CD4-positive, alpha-beta T cell (primary cell): ENCODE measurements at places on chromosomes 3 and 15.

- no peak for DNase-seq
Measured at GRCh38 chr3:168914662-168915061, 748.9 kb downstream of the MECOM start.

GRCh38 chr3:71636482-71636881 lies 53.0 kb upstream of the FOXP1 start:
- DNase-seq = no peak

GRCh38 chr15:91100814-91101607 lies 954 bp downstream of the SV2B start:
- no peak for DNase-seq

DNA sequence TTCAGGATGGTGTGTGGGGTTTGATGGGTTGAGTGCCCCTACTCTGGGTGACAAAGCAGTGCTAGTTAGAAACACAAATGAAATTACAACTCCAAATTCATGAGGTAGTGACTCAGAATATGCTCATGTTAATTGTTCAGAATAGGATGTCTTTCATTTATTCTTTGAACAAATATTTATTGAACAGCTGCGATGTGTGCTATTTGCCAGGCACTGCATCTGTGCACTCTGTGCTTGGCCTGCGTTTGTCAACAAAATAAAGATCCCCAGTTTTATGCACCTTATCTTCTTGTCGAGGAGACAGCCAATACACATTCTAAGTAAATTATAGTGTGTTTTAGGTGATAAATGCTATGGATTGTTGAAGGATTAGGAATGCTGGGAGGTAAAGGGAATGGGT lies 27.3 kb downstream of the MED12L start:
- no peak for DNase-seq

GRCh38 chr3:124763644-124764358 lies 33.5 kb downstream of the UMPS start:
- DNase-seq = no peak

- DNase-seq = no peak
Measured at GRCh38 chr3:19901337-19901736, 32.7 kb downstream of the EFHB start.

DNA sequence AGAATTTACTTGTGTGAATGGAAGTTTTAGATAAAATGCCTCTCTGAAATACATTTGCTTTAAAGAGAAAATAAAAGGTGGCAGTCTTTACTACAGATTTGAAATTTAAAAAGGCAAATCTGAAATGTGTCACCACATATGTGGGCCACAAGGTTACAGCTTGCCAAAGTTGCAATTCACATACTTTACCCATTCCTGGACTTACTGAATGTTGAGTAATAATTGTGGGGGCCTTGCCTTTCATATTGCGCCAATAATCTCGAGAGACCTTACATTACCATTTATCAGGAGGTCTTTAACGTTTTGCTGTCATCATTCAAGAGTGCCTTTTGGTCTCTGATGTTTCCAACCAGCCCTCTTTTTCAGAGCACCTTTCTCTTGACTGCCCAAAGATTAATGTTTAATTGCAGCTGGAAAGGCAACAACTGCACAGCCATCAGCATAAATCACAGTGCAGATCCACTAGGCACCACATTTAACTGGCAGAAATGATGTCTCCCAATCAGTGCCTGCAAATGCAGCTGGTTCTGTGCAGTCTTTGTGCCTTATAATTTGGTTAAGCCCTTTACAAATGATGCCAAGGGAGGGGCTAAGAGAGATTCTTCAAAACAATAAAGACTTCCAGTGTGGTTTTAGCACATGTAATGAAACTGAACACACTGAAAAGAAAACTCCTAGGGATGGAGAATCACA lies 206.8 kb downstream of the MAGI1 start:
- DNase-seq = no peak

DNA sequence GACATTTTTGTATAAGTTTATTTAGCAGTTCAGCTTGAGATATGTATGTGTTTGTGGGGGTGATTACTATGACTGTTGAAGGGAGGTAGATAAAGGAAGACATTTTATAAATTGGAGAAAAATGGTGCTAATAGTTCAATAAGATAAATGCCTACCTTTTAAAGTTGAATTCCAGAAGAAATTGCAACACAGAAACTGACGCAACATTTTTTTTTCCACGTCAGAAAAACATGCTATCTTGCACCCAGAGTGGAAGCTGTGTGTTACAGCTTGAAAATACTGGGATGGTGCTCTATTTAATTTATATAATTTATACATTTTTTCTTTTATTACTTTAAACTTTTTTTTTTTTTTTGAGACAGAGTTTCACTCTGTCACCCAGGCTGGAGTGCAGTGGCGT lies 171.7 kb downstream of the WNT5A start:
- DNase-seq = no peak

GRCh38 chr3:10485806-10486205 lies 19.6 kb downstream of the ATP2B2 start:
- DNase-seq = no peak

GRCh38 chr15:35271371-35272043 lies 186.4 kb upstream of the NANOGP8 start:
- no peak for DNase-seq

GRCh38 chr3:47612879-47613278 lies 34.2 kb upstream of the CSPG5 start:
- no peak for DNase-seq

GRCh38 chr3:64408770-64409169 lies 183.5 kb upstream of the PRICKLE2 start:
- no peak for DNase-seq

DNA sequence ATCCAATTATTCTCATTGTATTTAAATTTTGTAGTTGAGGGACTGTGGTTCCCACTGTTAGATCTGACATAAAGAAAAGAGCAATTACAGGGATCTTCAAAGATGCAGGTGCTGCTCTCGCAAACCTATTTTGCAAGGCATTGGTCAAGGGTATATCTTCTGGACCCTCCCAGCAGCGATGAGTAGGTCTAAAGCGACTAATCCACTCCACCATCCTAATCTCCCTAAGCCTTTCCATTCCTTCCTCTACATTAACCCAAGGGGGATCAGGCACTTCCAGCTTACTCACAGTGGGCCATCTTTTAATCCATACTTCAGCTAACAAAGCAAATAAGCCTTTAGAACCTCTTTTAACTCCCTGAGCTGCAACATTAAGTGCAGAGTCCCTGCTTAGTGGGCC lies 37.0 kb upstream of the CPOX start:
- DNase-seq = no peak

- no peak for DNase-seq
Measured at GRCh38 chr15:61044723-61045122, 184.4 kb downstream of the RORA start.

DNA sequence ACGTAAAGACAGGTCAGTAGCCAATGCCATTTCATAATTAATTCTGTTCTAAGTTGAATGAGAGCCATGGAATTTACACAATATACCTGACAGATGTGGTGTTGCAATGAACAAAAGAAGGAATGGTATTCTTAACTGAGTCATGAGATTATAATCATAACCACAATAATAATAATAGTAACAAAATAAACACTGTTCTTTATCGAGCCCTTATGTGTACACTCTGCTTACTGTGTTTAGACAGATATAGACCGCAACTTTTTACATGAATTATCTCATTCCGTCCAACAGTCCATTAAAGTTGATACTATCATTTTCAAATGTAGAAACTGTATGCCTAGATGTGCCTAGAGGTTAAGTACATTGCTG lies 28.2 kb upstream of the SCAANT1 start:
- DNase-seq = no peak

GRCh38 chr3:143786219-143787191 lies 61.8 kb downstream of the SLC9A9 start:
- DNase-seq = no peak

DNA sequence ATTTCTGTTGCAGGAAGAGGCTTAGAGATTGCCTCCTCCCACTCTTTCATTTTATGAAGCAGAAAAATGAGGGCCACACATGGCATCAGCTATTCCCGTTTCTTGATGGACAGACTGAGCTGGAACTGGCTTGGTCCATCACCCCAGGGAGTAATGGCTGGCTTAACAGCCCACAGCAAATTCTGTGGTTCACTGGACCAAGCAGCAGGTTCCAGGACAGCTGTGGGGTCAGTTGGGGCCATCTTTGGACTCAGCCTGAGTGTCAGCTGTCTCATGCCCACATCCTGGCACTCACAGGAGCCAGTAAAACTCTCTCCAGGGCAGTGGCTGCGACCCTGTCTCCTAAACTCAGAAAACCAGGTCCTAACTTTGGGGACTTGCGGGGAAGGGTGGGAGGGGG lies 36.5 kb downstream of the ZDHHC19 start:
- no peak for DNase-seq

DNA sequence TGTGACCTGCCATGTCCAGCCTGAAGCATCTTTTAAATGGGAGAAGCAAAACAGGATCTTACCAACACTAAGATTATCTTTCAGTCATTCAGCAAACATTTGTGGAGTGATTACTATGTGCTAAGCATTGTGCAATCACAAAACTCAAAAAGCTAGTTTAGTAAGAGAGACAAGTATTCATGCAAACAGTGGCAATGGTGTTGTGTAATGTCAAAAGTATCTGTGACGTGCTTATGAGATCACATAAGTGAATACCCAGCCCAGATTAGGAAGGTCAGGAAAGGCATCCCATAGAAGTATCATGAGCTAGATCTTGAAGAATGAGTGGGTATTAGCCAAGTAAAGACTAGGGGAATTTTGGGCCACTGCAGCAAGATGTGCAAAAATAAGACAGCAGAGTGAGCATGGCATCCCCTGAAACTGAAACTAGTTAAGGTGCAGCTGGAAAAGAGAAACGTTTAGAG lies 32.1 kb downstream of the SEC62 start:
- no peak for DNase-seq

GRCh38 chr3:57816471-57817095 lies 60.5 kb downstream of the SLMAP start:
- no peak for DNase-seq

DNA sequence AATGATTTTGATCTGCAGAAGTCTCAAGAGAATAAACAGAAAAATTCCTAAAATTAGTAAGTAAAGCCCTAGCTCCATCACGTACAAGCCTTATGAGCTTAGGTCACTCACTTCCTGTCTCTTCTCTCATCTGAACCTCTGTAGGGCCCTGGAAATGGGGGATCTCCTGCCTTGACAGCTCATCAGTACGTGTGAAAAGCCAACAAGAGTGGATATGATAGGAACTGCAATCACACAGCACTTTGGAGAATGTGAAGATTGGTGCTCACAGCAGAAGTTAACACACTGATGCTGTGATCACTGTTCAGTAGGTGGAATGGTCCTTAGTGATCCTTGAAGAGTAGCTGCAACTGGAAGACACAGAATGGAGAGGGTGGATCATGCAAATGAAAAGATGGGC lies 27.8 kb upstream of the ALDH1L1 start:
- no peak for DNase-seq

- no peak for DNase-seq
Measured at GRCh38 chr3:113223475-113224281, 12.3 kb downstream of the BOC start.

DNA sequence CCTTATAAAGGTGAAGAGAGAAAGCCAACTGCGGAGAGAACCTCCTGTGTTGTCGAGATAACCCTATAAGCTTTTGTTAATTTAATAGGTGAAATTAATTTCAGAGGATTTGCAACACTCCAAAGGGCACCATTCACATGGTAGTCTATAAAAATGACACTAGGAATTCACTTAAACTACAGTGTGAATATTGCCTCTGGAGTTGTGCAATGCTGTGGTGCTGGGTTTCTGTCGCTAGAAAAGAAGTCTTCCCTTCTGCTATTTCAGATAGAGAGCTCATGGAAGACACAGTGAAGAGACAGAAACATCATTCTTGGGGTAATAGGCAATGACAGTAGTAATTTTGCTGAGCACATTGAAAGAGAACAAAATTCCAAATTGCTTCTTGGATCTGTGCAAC lies 28.8 kb upstream of the PROK2 start:
- no peak for DNase-seq

GRCh38 chr3:97871186-97871585 lies 49.4 kb downstream of the CRYBG3 start:
- no peak for DNase-seq

DNA sequence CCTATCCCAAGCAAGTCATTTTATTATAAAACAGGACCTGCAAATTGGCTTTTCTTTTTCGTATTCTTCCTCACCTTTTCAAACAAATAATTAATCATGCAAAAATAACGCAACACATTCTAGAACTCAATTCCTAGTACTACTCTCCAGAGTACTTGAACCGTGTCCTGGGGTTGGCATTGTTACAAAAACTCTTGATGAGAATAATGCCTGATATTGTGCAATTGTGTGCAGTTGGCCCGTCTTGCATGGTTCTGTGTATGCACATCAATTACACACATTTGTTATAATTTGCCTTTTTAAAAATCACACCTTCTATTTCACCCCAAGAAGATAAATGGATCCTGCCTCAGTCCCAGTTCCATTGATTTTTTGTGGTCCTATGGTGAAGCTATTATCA lies 205.4 kb downstream of the EPHB1 start:
- no peak for DNase-seq

DNA sequence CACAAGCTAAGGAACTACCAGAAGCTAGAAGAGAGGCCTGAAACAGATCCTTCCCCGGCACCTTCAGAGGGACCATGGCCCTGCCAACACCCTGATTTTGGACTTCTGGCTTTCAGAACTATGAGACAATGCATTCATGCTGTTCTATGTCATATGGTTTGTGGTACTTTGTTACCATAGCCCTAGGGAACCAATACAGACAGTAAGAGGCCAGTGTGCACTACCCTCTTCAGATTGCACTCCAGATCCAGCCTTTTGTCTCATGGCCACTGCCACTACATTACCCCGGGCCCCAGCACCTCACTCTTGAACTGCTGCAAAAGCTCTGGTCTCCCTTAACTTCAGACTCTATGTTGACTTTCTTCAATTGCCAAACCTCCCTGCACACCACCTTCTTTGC lies 24.0 kb downstream of the AAGAB start:
- DNase-seq = no peak
